ENCODE measurements at places on chromosomes 11 and 22. TPM values are rescaled to one million over a fixed set of nuclear protein-coding genes. Genes with fewer than 3 reads are reported as not detected.

NAALAD2 gene
- 0.42 TPM for total RNA-seq

DNA sequence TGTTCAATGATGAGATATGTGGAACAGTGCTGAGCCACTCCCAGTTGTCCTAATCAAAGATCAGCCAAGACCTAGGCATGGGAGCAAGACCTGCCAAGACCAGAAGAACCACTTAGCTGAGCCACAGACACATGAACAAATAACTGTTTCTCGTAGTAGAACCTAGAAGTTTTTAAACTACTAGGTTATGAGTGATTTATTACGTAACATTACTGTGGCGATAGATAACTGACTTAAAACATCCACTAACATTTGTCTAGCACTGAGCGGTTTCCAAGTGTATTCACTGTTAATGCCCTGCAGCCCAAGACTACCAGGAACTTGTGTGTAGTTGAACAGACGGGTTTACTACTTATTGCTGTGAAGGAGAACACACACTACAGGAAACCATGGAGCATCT lies 120.4 kb downstream of the SERGEF start:
- no peak for DNase-seq

DNA sequence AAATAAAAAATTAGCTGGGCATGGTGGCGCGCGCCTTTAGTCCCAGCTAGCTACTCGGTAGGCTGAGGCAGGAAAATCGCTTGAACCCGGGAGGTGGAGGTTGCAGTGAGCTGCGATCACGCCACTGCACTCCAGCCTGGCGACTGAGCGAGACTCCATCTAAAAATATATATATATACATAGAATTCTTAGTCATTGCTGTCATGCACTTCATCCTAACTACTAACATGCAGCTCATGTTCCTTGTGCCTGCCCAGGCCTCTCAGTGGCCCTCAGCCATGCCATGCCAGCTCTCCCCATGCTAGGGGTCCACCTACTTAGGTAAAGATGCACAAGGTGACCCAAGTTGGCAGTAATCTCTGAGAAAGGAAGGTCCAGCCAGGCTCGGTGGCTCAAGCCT lies 3.1 kb downstream of the CYB561A3 start:
- DNase-seq: no peak

KRTAP5-10 gene
- not detected for total RNA-seq

GRCh38 chr11:2739531-2740274 lies 39.9 kb upstream of the KCNQ1OT1 start:
- DNase-seq: no peak

NCR3LG1 gene
- total RNA-seq: 3.2 TPM

DNA sequence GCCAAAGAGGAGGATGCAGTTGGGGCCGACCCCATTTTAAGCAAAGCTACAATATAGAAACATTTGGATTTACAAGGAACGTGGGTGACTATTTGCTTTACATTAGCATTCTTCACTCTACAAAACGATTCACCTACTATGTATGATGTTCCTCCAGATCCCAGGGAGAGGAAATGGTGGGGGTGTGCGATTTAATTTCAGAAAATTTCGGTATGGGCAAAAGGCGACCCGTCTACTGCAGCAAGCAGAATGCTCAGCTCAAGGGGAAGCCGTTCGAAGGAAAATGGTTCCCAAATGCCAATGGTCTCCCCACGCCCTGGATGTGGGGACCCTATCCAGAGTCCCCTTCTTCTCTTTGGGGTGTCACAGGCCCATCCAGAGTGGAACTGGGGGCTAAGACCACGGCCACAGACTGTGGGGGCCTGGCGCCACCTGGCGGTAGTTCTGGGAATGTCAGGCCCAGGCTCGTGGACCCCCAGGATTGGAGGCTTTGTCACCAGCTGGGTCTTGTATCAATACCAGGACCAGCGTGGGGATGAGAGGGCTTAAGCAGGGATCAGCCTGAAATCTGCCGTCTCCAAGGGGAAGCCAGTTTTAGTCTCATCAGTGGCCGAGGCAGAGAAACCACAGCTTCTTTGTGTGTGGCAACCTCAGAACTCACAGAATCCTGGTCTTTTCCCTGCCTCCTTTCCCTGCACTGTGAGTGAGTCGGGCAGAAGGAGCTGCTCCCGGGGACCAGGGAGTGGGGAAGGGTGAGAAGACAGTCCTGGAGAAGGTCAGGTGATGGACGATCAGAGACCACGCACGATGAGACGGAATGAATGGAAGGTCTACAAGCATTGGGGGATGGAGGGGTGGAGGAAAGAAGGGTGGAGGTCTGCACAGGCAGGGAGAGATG lies 8.4 kb downstream of the LRRC10B start:
- DNase-seq: peak; percentile 84

CNGA4 gene
- total RNA-seq: 0.33 TPM

ANGPTL5 gene
- 3.3 TPM for total RNA-seq

- no peak for DNase-seq
These were observed 139.1 kb upstream of the DDI1 start for GRCh38 chr11:103897160-103897936.

- no peak for DNase-seq
These were observed 420.0 kb downstream of the DYNC2H1 start for GRCh38 chr11:103529181-103529684.

GRCh38 chr11:1388763-1389102 lies 1.0 kb upstream of the BRSK2 start:
- DNase-seq: no peak

GRCh38 chr11:35352077-35352888 lies 67.1 kb downstream of the SLC1A2 start:
- no peak for DNase-seq

DNA sequence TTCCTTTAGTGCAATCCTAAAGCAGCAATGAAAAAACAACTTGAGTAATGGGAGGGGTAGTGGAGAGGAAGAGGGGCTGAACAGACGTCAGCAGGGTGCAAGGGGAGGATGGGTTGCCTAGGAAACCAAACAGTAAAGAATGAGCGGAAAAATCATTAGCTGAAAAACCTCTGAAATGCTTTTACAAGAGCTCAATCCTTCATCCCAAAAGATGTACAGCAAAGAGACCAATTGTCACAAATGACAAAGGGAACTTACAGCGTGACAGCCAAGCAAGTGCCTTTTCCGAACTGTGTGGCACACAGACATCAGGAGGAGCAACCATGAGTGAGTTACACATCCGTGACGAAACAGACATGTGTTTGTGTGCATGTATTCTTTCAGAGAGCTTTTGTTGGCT lies 104.6 kb downstream of the SIK3 start:
- no peak for DNase-seq

DNA sequence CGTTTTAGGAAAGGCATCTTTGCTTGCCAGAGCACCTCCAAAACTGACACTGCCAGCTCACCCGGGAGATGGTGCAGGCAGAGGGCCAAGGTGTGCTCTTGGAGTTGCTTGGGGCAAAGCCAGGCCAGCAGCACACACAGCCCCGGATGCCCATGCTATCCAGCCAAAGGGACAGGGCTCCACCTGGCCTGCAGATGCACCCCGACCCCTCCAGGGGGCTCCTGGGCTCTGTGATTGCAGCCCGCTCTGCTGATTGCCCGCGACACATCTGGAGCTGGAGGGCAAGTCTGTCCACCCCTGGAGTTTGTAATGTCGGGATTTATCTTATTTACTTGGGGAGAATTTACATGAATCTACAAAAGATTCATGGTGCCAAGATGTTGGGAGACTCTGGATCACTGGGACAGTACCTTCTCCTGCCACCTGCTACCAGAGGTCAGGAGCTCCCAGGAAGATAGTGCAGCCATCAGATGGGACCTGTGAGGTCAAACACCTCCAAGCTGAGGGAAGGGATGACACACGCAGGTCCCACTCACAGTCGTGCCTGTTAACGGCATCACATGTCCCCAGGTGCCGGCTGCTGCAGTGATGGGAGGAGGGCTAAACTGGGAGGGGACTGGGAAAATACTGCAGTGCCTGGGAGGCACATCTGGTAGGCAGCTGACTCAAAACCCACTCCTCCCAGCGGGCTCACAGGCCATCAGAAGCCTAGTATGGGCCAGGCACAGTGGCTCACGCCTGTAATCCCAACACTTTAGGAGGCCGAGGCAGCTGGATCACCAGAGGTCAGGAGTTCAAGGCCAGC lies 17.2 kb downstream of the CBX7 start:
- peak; percentile 43 for DNase-seq

GRCh38 chr11:46914363-46914762 lies 4.0 kb downstream of the LRP4 start:
- DNase-seq: no peak

DNA sequence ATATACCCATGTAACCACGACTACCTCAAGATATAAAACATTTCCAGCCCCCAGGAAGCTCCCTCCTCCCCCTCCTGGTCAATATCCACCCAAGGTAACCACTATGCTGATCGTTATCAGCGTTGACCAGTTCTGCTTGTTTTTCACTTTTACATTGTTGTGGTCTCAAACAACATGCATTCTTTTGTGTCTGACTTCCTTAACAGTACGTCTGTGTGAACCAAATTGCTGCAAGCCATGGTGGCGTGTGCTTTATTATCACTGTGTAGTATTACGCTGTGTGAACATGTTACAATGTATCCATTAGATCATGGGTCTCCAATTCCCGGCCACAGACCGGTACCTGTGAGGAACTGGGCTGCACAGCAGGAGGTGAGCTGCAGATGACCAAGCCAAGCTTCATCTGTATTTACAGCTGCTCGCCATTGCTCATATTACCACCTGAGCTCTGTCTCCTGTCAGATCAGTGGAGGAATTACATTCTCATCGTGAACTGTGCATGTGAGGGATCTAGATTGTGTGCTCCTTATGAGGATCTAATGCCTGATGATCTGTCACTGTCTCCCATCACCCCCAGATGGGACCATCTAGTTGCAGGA lies 15.5 kb upstream of the GRK3 start:
- DNase-seq: no peak

TRIM29 gene
- total RNA-seq: 1.3 TPM

DNA sequence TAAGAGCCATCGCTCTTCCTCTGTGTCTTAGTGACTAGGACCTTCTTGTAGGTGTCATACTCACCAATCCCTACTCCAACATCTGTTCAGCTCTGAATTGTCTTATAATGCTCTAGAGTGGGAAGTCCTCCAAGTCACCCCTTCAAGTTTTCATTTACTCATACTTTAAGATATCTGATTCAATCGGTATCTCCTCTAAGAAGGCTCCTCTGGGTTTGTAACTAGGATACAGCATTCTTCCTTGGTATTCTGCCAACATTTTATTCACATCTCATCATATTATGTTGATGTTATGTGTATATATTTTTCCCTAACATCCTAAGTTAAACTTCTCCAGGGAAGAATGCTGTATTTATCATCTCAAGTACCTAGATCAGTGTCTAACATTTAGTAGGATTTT lies 662.1 kb downstream of the NTM start:
- DNase-seq: no peak

XKR3 gene
- not detected for total RNA-seq
